T-helper 1 cell (primary cell): ENCODE measurements at places on chromosomes 12 and 14.

GRCh38 chr14:69318241-69318640, 58.3 kb downstream of the GALNT16 start:
- no peak for DNase-seq

DNA sequence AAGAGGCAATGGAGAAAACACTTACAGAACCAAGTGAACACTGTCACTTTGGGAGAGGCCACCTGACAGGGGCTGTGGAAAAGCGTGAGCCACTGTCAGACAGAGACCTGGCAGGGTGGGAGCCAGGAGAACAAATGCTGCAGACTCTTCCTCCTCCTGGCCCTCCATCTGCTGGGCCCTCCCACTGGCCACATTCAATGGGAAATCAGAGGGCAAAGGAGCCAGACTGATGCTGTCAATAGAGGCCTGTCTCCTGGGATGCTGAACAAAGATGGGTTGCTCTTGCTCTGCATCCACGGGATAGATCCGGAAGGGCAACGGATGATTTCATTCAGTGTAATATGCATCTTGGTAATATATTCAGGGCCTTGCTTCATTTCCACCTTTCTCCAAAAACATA, 44.9 kb upstream of the BCAT1 start:
- DNase-seq, result no peak

- DNase-seq, result no peak
These were observed 66.6 kb upstream of the FAR2 start for GRCh38 chr12:29082522-29082921.

DNA sequence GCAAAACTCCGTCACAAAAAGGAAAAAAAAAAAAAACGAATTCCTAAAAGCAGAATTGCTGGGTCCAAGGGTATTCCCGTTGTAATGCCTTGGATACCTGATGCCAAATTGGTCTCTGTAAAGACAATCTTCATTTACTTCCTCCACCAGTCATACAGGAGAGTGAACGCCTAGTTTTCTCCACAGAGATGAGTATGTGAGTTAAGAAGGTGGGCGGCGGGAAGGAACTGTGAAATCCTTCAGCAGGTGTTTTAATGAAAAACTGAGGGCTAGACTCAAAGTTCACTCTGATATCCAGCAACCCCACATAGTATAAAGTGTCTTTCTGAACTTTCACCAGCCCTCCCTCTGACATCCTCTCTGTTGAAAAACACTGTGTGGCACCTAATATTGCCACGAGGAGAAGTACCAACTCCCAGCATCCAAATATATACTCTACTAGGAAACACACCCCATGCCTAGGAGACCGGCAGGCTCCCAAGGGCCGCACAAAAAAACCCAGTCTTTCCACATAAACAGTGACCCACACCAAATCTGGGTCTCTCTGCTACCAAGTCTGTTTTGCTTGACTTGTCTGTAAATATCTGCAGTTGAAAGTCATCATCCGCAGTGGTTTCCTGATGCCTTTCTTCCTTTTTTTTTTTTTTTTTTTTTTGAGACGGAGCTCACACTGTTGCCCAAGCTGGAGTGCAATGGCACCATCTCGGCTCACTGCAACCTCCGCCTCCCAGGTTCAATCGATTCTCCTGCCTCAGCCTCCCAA, 30.3 kb upstream of the FOXN3 start:
- DNase-seq, result no peak

DNA sequence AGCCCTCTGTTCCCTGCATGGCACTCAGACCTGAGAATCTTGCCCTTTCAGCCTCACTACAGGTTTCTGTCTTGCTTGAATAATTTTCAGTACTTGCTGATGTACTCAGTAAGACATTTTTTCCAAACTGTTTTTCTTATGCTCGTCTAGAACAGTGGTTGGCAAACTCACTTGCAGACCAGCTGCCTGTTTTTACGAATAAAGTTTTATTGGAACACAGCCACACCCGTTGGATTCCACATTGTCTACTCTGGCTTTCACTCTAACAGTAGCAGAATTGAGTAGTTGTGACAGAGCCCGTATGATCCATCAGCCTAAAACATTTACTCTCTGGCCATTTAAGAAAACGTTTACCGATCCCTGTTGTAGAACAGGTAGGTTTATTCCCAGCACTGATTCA, 72.8 kb downstream of the FOXN4 start:
- no peak for DNase-seq
